ENCODE measurements at places on chromosomes 7 and 10.

GRCh38 chr7:77498659-77499379 lies 38.3 kb upstream of the PTPN12 start:
- no peak for DNase-seq

DNA sequence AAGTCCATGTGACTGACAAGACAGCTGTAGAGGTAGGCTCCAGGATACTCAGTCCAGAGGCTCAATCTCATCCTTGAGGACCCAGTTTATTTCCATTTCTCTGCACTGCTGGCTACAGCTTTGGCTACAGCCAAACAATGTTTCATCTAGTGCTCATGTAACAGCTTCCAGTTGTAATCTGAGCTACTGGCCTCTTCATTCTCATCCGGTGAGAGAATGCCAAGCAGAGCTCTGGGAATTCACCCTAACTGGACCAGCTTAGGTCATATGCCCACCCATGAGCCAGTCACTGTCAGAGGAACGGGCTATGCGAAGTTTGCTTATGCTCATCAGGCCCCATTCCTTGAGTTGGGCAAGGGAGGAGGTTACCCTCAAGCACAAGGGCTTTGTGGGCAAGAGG lies 192.9 kb downstream of the EVX1 start:
- DNase-seq = no peak

DNA sequence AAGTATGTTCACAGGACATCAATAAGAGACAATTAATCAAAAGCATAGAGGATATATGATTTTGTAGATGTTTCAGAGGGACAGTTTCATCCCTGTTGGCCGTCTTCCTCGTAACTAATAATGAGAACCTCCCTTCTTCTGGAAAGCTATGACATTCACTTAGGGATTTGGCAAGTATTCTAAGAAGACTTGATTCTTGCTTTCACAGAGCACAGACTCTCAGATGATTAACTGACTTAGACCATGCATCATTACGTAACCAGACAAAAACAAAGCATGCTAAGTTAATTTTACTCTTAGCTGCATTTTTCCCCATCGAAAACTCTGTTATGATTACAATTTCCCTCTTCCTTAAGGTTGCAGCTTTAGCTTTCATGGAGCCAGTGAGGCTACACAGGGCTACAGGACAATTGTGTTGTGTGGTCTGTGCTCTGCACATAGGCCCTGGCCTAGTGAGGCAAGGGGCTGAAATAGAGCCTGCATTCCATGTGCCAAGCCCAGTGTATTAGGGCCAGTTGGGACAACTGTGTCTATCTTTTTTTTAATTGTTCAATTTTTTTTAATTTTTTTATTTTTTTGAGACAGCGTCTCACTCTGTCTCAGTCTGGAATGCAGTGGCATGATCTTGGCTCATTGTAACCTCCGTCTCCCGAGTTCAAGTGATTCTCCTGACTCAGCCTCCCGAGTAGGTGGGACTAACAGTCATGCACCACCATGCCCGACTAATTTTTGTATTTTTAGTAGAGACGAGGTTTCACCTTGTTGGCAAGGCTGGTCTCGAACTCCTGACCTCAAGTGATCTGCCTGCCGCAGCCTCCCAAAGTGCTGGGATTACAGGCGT lies 105.3 kb downstream of the PLXDC2 start:
- no peak for DNase-seq

- no peak for DNase-seq
These were observed 22.2 kb downstream of the ZNF467 start for GRCh38 chr7:149751043-149751775.

DNA sequence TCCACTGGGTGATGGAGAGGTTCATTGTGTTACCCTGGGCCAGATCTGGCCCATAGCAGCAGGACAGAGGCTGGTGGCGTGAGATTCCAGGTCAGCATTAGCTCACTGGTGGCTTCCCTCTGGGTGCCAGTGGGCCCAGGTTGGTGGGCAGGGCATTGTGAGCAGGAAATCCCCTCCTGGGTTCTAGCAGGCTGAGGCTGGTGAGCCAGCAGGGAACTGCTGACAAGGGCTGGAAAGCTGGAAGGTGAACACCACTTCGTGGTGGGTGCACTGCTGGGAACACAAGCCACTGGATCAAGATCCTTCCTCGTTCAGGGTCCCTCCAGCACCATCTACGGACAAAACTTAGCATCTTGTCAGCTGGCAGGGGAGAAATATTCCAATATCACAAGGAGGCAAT lies 259.2 kb upstream of the FZD1 start:
- no peak for DNase-seq
